ENCODE measurements at places on chromosomes 6 and 20.

DNA sequence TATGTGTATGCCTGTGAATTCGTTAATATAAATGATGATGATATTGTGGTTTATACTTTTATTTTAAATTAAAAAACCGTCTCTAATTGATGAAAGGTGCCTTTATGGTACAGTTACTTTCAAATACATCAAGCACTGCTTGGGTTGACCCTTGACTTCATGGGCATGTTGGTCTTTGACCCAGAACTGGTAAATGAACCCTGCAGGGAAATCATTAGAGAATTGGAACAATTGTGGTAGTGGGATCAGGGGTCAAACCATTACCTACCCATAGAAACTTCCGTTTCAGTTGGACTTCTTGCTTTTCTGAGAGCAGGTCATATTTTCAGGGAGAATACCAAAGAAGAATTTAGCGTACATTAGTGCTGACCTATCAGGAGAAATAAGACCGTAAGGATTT lies 258.0 kb downstream of the TMEM242 start:
- no peak for DNase-seq

- no peak for DNase-seq
Observed at GRCh38 chr6:128425856-128426255, 94.5 kb downstream of the PTPRK start.

DNA sequence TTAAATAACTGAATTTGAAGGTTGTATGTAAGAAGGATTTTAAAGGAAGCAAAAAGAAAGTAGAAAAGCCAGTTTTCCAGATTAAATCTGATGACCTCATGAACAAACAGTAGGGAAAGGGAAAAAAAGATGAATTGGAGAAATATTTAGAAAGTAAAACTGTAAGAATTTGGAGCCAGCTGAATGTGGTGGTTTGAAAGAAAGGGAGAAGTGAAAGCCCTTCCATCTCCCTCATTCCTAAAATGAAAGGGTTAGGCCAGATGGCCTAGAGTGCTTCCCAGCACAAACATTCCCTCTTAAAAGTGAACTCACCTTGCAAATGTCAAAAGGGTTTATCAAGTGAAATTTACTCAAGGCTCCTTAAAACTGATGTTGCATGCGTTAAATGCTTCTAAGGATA lies 139.3 kb upstream of the COL21A1 start:
- DNase-seq = no peak

DNA sequence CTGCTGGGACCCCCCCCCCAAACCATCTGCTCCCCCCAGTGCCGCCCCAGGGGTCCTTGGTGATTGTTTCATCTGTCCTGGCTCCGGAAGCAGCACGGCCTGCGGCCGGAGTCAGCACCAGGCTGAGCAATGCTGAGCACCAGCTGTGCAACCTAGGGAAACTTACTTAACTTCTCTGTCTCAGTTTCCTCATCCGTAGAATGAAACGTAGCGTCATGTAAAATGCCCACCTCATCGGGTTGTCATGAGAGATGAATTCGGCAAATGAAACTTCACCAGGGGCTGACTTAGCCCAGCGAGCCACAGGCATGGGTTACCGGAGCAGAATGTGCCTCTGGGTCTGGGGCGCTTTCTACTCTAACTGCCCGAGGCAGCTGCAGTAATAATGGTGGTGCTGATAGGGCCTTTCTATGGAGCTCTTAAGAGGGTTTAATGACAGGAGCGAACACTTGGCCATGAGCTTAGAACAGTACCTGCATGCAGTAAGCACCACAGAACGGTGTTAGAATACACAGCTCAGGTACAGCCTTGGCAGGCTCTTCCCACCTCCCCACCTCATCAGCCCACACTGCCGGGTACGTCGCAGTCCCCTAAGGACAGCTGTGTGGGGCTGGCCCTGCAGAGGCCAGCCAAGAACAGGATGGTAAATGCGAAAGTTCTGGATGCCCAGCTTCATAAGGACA lies 1.7 kb downstream of the THBS2 start:
- no peak for DNase-seq

- no peak for DNase-seq
Observed at GRCh38 chr20:3909952-3910366, 20.8 kb downstream of the PANK2 start.

All from activated CD8-positive, alpha-beta memory T cell treated with anti-CD3 and anti-CD28 coated beads for 48 hours (primary cell).